ENCODE measurements at places on chromosomes 5 and 9.

GRCh38 chr9:13414349-13414748 lies 134.9 kb upstream of the MPDZ start:
- DNase-seq, result no peak

DNA sequence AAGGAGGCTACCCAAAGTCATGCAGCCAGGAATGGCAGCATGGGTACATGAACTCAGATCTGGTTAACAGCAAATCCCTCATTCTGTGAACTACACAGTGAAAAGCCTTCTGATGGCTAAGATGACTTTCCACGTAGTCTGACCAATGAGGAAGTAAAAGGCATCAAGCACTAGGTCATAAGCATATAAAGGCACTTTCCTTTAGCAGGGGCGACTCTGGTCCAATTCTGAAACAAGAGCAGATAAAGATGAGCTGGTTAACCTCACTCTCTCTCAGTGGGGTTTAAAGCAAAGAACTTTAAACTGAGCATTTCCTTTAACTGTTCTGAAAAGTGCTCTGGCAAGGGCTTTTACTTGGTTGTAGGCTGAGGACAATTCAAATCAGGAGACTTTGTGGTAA lies 21.1 kb downstream of the PSMB7 start:
- no peak for DNase-seq

GRCh38 chr5:67030289-67031056 lies 166.1 kb downstream of the CD180 start:
- DNase-seq, result no peak

DNA sequence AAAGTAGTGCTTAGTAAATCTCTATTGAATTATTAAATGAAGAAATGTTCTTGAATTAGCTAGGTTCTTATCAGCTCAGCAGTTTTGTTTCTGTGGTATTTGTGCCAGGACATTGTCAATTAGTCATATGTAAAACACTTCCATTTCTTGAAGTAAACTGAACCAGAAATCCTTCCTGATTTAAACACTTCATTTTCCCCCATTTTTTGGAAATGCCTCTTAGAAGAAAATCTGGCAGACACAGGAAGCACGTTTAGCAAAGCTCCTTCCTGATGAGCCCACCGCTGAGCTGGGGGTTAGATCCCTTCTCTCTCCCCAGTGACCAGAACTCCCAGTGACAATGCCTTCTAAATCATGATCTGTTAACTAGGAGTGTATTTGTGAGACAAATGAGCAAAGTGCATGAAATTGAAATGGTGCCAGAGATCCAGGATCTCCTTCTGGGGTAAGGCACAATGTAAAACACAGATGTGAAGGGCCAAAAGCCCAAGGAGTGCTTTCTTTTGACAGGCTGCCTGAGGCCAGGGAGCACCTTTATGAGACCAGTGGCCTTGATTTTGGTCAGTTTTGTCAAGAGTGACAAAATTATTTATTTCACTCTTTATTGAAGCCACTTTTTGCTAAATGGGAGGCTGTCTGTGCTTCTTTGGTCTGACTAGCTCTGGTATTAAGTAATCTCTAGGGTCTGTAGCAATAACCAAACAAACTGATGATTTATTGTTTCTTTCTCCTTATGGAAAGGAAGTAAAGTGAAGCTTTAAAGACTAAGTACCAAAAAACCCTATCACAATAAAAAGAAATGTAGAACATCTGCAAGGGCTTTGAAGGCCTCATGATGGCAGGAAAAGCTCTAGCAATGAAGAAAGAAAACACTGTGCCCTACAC lies 25.5 kb upstream of the RUSC2 start:
- DNase-seq, result no peak

DNA sequence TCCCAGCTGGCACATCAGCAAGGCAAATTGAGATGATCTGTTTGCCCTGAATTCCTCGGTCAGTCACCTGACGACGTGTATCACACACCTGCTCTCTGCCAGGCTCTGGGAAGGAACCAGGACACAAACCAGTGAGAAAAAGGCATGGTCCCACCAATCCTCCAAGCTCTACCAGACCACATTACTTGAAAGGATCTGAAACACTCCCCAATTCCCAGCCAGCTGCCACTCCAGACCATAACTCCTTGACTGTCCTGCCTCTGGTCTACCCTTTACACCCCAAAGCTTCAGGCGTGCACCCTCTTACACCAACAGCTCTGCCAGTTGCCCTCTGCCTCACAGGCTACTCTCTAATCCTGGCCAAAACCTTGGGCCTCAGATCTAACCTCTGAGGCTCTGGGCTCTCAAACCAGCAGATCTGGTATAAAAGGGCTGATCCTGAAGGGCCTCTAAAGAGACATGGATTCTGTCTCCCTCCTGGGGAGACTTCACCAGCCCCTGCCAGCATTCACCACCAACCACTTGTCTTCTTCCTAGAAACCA lies 6.8 kb downstream of the MGAT1 start:
- no peak for DNase-seq

DNA sequence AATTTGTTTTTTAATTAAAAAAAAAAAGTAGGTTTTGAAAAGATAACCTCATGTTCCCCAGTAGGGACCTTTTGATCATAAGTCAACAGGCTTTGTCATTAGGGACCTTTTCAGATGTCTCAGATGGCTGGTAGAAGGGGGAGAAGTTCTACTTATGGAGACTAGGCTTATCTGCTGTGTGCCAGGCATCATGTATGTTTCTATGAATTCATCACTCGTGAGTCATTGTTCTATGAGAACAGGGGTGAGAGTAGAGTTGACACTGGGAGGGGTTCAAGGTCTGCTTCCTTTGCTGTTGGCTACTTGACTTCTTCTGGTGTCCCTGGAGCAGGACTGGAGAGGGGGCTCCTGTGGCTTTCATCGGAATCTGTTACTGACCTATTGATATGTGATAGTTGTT lies 138.8 kb downstream of the KDM4C start:
- DNase-seq, result no peak

GRCh38 chr5:54571462-54571861 lies 53.9 kb downstream of the SNX18 start:
- DNase-seq, result no peak

DNA sequence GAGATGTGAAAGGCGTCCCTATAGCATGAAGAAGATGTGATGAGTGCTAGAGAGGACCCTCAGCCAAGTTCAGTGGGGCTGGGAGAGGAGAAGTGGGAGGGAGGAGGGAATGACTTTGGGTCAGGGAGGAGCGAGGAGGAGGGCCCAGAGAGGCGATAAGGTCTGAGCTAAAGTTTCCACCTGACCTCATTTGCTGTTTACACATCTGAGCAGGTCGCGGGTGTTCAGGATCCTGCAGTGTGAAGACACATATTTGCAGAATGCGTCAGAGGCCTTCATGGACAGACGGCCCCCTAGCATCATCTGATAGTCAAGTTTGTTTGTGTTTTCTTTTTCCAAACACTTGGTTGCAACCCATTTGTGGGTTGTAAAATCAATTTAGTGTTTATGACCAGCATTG lies 18.9 kb upstream of the IGFBPL1 start:
- DNase-seq, result no peak

GRCh38 chr9:129919841-129920240 lies 84.6 kb downstream of the USP20 start:
- no peak for DNase-seq

DNA sequence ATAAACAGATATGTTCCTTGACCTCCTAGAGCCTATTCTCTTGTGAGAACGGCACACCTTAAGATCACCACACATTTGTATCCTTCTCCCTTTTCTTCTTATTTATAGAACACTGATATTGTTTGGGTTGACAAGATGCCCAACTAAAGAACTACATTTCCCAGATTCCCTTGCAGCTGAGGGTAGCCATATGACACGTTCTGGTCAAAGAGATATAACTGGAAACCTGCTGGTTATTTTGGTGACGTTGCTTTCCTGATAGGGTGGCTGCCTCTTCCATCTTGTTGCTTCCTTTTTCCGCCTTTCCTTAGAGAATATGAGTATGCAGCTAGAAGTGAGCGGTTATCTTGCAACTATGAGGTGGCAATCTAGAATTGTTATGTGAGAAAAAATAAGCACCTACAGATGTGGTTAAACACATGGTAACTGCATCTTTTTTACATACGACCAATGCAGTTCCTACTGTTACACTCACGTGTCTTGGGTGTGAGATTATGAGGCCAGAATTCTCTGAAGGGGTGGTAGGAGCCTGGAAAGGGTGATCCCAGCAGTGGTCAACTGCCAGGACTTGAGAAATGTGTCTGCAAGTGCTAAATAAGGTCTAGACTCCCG lies 72.9 kb downstream of the SEC61B start:
- DNase-seq, result no peak

- no peak for DNase-seq
Measured at GRCh38 chr5:111411301-111411700, 101.0 kb downstream of the STARD4 start.

- DNase-seq, result no peak
Measured at GRCh38 chr5:152403046-152403445, 2.0 kb downstream of the NMUR2 start.
